NCI-H1694 treated with DMSO at 0.1 percent for 48 hours (cell line): ENCODE measurements at places on chromosomes 11 and 22.

DNA sequence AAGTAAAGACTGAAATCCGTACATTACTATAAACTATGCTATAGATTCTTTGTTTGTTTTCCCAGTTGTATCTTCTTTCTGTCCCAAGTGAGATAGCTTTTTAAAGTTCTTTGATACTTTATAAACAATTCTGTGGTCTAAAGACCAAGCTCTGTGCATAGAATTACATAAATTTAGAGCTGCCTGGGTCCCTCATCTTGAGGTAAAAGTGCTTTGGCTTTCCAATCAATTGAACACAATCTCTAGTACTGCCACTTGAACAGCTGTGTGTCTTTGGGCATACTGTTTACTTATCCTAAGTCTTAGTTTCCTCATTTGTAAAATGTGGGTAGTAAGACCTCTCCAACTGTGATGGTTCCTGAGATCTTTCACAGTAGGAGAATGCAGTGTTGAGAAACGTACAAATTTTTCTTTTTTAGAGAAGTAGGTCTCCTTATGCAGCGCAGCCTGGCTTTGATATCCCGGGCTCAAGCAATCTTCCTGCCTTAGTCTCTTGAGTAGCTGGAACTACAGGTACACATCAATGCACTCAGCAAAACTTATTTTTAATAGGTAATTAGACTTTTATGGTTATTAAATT lies 2.5 kb upstream of the EED start:
- DNase-seq, result no peak

DNA sequence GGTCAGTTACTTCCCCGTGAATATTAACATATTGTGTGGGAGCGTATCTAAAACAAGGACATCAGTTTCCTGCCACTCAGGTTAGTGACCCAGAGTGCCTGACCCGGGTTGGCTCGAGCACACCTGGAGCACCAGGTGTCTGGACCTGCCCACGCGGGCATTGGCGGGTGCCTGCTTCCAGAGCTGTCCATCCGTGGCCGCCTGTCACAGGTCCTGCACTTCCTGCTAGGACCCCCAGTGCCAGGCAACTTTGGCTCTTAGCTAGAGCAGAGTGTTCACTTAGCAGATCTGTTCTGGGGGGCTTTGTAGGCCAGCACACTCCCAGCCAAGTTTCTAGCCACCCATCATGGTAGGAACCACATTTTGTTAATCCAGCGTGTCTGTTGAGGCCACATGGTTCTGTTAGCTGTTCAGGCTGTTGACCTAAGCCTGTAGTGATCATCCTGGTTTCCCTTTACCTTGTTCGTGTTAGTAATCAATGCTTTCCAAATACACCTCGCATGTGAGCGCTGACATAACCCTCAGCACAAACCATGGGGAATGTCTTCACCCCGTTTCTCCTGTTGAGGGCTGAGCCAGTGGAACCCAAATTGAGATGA lies 29.5 kb downstream of the MOV10L1 start:
- DNase-seq, result no peak

GRCh38 chr22:33896575-33897447 lies 23.5 kb downstream of the LARGE1 start:
- no peak for DNase-seq

GRCh38 chr11:62925745-62926679 lies 4.8 kb upstream of the CHRM1 start:
- no peak for DNase-seq

DNA sequence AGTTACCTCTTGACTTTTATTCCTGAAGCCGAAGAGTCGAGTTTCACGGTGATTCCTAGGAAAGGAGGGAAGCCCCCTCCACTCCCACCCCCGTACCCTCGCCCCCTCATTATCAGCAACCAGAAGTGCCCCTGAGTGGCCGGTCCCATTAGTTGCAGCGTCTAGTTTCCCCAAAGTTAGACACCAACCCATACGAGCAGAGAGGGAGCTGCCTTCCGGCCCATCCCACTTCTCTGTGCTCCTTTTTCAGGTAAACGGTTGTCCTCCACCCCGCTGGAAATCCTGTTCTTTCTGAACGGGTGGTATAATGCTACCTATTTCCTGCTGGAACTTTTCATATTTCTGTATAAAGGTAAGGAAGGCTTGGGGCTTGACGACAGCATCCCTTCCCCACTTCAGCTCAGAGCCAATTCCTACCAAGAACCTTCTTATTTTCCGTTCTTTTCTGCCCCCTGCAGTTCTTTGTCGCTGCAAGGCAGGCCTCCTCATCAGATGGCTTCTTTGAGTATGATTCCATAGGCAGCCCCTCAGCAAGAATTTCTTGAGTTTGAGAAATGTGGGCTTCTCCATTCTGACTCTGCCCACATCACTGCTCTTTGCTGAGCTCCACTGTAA lies 701 bp downstream of the TMEM216 start:
- peak; percentile 6 for DNase-seq

DNA sequence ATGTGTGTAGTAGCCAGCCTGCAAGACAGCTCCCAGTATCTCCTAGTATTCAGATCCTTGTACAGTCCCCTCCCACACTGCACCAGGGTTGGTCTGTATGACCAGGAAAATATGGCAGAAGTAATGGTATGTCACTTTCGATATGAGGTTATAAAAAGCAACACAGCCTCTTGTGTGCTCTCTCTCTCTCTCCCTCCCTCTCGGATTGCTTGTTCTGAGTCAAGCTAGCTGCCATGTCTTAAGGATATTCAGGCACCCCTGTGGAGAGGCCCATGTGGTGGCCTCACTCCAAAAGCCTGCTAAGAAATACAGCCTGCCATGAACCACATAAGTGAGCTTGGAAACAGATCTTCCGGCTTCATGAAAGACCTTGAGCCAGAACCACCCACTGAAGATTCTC lies 25.4 kb downstream of the FXYD6 start:
- no peak for DNase-seq

DNA sequence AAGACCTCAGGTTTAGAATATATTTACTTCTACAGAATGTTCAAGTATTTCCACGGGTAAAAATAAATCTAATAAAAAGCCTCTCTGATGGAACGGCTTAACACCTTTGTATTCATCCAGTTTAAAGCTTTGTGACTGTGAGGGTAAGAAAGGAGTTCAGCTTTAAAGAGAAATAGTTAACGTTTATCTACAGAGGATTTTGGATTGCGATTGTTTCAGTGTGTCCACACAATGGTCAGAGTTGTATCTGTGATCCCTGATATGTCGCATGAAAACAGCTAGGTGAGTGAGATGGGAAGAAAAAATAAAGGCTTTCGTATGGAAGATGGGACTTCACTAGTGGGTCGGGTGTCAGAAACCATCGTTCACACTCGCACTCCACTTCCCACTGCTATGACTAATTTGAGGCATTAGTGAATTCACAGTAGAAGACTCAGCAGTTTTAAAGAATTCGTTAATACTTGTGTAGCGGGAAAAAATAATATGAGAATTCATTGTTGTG lies 1.6 kb downstream of the APLP2 start:
- DNase-seq, result no peak

- no peak for DNase-seq
Measured at GRCh38 chr11:48055292-48056132, 75.2 kb downstream of the PTPRJ start.

GRCh38 chr11:125368757-125369156 lies 127.3 kb downstream of the FEZ1 start:
- DNase-seq, result no peak

- DNase-seq, result no peak
Measured at GRCh38 chr11:47843361-47844055, 4.6 kb downstream of the NUP160 start.

DNA sequence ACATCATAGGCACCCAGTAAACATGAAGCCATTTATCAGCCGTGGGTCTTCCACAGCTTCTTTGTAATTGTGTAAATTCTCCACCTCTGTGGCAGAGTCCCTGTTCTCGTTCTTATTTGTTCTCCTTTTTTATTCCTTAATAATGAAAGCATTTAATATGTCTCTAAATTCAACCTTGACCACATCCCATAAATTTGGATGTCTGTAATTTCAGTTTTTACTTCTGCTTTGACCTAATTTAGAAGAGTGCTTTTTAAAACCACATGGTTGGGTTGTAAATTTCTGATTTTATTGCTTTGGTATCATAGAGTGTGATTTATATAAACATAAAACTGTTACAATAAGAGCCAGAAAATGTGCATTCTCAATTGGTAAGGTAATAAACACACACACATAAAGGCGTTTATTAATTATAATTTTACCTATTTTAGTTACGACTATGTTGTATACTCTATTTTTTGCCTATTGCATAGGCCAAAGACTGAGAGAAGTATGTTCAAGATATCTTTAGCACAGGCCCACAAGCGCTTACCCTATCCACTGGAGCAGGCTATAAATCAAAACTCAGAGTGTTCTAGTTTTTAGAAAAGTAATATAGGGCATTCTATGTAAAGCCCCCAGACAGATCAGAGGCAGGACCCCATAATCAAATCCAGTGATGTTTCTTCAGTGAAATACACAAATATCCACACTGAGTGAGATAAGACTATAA lies 58.0 kb upstream of the CCND1 start:
- DNase-seq, result no peak

GRCh38 chr11:117701781-117702180 lies 95.2 kb downstream of the DSCAML1 start:
- no peak for DNase-seq

DNA sequence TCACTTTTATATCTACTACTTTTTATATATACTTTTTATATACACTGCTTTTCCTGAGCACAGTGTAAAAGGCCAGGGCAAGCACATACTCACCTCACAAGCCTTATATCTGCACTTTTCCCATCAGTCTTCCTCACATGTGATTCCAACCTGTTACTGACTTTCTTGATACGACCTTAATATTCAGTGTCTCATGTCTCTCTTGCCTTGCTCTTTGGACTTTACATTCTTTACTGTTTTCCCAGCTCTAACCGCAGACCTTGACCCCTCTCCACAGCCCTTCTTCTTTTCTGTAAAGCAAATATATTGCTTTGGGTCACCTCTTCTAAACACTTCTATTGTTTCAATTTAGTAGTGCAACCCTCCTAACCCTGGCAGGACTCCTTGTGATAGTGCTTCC lies 353.1 kb upstream of the ANO5 start:
- no peak for DNase-seq

- DNase-seq, result no peak
Measured at GRCh38 chr22:38262051-38262795, 10.6 kb downstream of the TMEM184B start.

DNA sequence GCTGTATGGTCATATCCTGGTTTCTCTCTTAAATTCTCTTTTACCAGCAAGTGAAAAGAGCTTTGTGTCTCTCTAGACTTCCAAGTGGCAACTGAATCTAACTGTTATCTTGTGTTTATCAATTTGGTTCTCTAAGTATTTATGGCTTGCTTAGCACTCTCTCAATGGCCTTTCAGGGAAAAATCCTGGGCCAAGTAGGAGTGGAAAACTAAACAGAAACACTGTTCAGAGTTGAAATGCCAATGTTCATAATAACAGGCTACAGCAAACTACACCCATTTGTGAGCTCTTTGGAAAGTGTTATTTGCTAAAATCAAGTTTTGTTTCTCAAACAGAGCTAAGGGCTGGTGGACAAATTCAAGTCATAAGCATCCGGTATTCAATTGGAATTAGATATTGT lies 10.1 kb downstream of the MMP12 start:
- DNase-seq, result no peak

DNA sequence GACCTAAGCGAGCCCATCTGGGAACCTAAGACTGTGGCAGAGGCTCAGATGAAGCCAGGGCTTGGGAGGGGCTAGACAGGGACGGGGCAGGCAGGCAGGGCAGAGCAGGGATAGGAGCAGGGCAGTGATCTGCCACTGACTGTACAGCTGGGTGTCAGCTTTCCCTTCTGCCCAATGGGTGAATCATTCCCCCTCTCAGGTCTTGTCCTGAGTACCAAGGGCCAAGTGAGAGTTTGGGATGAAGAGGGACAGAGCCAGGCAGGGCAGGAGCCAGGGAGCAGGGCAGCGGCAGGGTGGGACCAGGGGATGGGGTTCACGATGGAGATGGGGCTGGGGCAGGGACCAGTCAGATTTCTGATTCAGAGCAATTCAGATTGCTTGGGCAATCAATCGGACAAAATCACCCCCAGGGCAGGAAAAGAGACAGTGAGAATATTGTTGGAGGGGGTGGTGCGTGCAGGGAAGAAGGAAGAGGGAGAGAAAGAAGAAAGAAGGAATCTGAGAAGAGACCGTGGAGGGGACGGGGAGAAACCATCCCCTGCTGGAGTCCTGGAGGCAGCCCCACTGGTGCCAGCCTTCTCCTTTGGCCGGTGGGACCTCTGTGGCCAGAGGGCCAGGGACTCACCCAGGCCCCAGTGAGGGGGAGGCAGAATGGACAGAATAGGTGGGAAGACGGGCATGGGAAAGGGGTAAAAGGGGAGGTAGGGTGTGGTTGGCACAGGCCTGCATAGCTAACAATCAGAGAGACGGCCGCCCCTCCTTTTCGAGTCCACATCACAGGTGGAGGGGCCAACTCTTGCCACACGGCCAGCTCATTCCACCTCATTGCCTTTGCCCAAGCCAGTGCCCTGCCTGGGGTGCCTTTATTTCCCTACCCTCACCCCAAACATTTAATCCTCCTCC lies 47.2 kb downstream of the CYTH4 start:
- DNase-seq, result no peak

GRCh38 chr11:46952553-46952952 lies 16.0 kb downstream of the CSTPP1 start:
- DNase-seq, result no peak

- DNase-seq, result no peak
Measured at GRCh38 chr11:73012121-73012863, 129.8 kb downstream of the FCHSD2 start.

DNA sequence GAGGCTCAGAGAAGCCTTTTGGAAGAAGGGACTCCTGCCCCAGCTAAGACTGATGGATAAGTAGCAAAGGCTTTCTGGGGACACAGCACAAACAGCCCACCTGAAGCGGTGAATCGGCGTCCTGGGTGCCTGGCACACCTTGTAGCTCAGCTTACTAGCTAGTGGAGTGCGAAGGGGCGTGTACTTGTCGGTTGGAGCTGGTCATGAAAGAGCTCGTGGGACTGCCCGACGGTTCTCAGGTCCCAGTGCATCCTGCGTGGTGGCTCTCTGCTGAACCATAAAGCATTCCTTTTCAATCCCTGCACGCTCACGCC lies 690 bp upstream of the UVRAG start:
- no peak for DNase-seq

GRCh38 chr11:4539603-4540219 lies 5.3 kb upstream of the OR52M1 start:
- peak; percentile 14 for DNase-seq

- no peak for DNase-seq
Measured at GRCh38 chr11:88355887-88356286, 18.4 kb upstream of the CTSC start.

- no peak for DNase-seq
Measured at GRCh38 chr22:32317524-32317923, 40.1 kb upstream of the RFPL3 start.

GRCh38 chr22:46622081-46622521 lies 1.9 kb downstream of the GRAMD4 start:
- DNase-seq, result peak; percentile 19

DNA sequence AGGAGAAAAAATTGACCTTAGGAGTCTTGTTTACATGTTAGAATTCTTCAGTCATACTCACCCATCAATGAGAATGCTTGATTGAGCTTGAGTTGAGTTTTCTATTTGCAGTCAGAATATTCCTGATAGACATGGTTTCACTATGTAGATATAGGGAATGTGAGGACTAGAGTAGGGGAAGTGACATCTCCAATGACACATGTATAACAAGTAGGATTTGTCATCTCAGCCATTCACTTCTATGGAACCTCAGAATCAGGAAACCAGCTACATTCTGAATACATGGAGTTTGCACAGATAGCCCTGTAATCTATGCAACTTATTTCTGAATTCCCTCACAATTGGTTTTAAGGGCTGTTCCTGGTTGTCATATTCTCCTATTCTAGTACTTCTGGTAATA lies 20.1 kb upstream of the OR9Q1 start:
- DNase-seq, result no peak
